ENCODE measurements at places on chromosomes 7 and 10. TPM values are rescaled to one million over a fixed set of nuclear protein-coding genes. Genes with fewer than 3 reads are reported as not detected.

- DNase-seq: no peak
Observed at GRCh38 chr7:100209493-100209892, 10.3 kb upstream of the PVRIG start.

DNA sequence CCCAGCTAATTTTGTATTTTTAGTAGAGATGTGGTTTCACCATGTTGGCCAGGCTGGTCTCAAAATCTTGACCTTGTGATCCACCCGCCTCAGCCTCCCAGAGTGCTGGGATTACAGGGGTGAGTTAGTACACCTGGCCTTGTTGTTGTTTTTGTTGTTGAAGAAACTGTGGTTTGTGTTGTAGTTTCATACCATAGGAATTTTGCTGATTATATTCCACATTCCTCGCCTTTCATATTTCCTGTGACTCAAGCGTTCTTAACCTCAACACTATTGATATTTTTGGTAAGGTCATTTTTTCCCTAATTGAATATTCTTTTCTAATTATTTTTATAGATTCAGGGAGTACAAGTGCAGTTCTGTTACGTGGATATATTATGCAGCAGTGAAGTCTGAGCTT is 16.7 kb downstream of the LIPF start:
- no peak for DNase-seq

GRCh38 chr7:126362746-126363145 is 890.0 kb downstream of the GRM8 start:
- DNase-seq: no peak

DNA sequence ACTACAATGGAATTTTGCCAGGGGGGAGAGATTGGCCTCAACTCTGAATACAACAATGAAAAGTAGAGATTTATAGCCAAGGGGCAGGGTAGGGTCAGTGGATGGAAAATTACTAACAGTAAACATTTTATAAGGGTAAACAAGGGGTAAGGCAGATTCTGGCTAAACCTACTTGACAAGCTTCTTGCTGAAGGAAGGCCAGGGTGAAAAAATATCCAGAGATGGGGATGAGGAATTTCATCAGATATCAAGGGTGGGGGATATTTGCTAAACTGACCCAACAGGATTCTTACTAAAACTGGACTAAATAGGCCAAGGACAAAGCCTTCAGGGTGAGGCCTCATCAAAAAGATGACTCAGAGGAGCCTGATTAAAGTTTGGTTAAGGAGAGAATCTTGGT is 156.3 kb downstream of the RTKN2 start:
- DNase-seq: no peak

DNA sequence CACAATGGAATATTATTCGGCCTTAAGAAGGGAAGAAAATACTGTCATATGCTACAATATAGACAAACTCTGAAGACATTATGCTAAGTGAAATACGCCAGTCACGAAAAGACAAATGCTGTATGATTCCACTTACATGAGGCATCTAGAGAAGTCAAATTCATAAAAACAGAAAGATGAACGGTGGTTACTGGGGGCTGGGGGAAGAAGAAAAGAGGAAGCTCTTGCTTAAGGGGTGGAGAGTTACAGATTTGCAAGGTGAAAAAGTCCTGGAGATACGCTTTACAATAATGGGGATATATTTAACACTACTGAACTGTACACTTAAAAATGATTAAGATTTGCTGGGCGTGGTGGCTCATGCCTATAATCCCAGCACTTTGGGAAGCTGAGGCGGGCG is 49.0 kb downstream of the PSMC2 start:
- no peak for DNase-seq

DNA sequence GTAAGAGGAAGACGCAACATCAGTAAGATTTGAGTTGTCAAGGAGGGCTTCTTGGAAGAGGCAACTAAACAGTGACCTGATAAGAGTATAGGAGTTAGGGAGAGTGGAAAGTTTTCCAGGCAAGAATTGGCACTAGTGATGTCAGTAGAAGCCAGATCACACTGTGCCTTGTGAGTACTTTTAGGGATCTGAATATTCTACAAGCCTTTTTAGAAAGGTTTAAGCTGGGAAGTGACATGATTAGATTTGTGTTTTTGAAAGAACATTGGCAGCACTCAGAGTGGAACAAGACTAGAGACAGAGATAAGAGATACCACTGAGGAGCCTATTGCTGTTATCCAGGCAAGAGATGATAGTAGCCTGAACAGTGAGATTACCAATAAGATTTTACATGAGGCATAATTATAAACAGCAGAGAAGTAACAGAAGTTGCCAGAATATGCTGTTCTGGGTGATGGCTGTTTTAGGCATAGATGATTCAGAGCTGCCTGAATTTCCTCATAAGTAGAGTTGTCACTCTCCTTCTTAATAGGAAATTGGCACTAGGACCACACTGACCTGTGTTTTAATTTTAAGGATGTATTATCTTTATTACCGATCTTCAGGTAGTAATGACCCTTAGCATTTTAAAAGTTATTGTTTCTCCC is 45.6 kb downstream of the NHLRC2 start:
- no peak for DNase-seq

VSTM2A gene
- total RNA-seq: not detected

GRCh38 chr10:35674843-35675242 is 32.7 kb upstream of the FZD8 start:
- no peak for DNase-seq

- no peak for DNase-seq
Observed at GRCh38 chr10:96450529-96451207, 63.1 kb downstream of the TLL2 start.

DNA sequence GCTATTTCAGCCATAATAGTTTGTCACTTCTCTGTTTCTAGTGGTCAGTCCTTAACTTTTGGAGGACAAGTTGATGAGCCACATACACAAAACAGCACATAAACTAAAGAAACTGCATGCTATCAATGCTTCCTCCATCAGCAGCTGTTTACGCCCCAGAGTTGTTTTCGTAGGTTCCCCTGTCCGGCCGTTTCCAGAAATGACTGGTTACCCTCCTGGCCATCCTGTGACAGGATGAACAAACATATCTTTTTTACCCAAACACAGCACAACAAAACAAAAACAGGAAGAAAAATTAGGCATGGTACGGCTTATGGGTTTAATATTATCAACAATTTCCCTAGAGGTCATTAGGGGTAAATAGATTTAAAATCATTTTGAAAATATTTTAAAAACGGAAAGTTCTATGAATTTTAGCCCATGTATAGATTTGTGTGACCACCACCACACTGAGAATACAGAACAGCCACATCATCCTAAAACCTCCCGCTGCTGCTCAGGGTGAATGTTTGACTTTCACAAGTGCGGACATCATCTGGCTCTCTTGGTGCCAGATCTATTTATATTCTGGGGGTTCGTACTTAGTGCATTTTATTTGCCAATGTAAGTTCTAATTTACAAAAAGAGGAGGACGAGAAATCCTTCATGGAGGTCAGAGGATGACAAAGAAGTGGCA is 74.8 kb downstream of the HIPK2 start:
- no peak for DNase-seq

GRCh38 chr7:90596671-90597562 is 796 bp downstream of the CDK14 start:
- DNase-seq: no peak

GRCh38 chr7:151017953-151018420 is 6.3 kb downstream of the ATG9B start:
- peak; percentile 90 for DNase-seq

DNA sequence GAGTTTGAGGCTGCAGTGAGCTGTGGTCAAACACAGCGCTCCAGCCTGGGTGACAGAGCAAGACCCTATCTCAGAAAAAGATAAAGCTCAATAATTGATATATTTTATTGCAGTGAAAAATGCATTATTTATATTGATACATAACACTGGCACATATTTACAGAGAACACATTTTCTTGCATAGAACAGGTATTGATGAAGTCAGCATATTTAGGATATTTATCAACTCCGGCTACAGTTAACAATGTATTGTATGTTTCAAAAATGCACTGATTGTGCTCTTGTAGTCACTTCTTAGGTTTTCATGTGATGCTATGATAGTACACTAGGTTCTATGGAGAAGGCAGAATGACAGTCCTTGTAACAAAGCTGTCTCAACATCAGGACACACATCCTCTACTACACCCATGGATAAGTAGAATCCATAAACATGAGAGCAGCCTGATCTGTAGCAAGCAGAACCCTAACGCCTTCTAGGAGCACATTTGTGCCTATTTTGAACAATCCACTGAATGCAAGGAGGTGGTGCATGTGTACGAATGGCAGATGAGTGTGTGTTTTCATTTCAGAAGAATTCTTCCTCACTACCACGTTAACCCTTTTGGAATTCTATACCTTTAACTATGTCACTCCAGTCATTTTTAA is 586.1 kb upstream of the CELF2 start:
- DNase-seq: no peak

GRCh38 chr7:29342761-29343160 is 148.2 kb downstream of the CHN2 start:
- no peak for DNase-seq

GRCh38 chr7:98921608-98922372 is 43.5 kb downstream of the TRRAP start:
- DNase-seq: no peak

CCDC201 gene
- not detected for total RNA-seq

DNA sequence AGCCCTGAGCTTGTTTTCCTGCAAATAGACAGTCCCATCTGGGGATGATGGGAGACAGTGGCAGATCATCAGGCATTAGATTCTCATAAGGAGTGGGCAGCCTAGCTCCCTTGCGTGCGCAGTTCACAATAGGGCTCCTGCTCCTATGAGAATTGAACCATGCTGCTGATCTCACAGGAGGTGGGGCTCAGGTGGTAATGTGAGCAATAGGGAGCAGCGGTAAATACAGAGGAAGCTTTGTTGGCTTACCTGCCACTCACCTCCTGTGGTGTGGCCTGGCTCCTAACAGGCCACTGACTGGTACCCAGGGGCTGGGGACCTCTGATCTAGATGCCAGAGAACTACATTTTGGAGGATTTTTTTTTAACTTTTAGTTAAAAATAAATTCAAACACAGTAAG is 434.8 kb upstream of the MKI67 start:
- DNase-seq: no peak

CCDC172 gene
- not detected for total RNA-seq

DNA sequence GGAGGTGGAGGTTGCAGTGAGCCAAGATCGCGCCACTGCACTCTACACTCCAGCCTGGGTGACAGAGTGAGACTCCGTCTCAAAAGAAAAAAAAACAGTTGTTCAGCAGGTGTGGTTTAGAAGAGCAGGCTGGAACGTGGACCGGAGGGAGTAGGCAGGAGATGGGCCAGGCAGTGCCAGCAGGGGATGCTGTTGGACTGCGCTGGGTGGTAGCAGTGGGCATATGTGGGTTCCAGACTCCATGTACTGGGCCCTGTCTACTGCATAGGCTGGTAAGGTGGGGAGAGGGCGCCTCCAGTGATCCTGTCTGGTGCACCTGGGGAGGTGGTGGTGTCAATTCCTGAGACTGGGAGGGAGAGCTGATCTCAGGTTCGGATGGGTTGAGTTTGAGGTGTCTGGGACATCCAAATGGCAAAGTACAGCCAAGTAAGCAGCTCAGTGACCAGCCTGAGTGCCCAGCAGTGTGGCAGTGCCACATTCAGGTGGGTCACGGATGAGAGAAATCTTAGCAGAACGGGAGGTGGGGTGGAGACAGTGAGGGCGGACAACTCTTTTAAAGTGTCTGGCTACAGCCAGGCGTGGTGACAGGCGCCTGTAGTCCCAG is 25.9 kb downstream of the SFXN4 start:
- peak; percentile 73 for DNase-seq

Measured in activated CD4-positive, alpha-beta T cell treated with anti-CD3 and anti-CD28 coated beads for 36 hours (primary cell).